ELR (cell line): ENCODE measurements at places on chromosomes 1 and 21.

DNA sequence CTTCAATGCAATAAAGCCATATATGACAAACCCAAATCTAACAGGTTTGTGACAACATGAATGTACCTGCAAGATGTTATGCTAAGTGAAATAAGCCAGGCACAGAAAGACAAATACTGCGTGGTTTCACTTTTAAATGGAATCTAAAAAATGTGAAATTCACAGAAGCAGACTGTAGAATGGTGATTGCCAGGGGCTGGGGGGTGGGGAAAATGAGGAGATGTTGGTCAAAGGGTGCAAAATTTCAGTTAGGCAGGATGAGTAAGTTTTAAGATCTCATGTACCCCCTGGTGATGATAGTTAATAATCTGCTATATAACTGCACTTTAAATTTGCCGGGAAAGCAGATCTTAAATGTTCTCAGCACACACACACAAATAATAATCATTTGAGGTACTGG, 160.5 kb downstream of the PTBP2 start:
- no peak for DNase-seq

GRCh38 chr1:14538335-14538734, 60.1 kb upstream of the KAZN start:
- DNase-seq: no peak

- peak; percentile 94 for DNase-seq
Measured at GRCh38 chr1:152745289-152745704, 12.5 kb upstream of the KPRP start.

GRCh38 chr1:228750915-228751314, 15.6 kb downstream of the RHOU start:
- no peak for DNase-seq

DNA sequence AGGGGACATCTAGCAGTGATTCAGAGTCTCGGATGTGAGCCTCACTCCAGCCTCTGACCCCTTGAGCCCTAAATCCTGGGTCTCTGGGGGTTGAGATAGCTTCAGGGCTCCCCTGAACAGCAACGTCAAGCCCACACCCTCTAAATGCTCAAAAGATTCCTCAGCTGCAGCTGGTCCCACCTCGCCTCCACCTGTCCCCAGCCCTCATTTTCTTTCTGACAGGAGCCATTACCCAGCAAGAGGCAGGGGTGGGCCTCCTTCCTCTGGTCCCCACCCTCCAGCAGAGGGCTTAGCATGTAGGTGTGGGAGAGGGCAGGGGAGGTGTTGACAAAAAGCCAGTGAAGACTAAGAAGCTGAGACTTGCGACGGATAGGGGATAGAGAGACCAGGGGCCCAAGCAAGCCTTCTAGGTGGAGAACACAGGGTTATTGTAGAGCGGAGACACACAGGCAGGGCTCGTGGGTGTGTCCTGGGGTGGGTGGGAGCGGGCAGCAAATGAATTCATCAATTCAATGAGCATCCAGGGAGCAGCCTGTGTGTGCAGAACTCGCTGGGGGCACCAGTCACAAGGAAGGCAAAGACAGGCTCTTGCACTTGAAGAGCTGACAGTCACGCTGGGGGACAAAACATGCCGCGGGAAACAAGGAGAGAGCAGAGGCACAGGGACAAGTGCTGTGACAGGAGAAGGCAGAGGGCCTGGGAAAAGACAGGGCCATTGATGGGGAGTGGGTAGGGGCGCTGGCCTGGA, 48.9 kb upstream of the GOLT1A start:
- DNase-seq: no peak

DNA sequence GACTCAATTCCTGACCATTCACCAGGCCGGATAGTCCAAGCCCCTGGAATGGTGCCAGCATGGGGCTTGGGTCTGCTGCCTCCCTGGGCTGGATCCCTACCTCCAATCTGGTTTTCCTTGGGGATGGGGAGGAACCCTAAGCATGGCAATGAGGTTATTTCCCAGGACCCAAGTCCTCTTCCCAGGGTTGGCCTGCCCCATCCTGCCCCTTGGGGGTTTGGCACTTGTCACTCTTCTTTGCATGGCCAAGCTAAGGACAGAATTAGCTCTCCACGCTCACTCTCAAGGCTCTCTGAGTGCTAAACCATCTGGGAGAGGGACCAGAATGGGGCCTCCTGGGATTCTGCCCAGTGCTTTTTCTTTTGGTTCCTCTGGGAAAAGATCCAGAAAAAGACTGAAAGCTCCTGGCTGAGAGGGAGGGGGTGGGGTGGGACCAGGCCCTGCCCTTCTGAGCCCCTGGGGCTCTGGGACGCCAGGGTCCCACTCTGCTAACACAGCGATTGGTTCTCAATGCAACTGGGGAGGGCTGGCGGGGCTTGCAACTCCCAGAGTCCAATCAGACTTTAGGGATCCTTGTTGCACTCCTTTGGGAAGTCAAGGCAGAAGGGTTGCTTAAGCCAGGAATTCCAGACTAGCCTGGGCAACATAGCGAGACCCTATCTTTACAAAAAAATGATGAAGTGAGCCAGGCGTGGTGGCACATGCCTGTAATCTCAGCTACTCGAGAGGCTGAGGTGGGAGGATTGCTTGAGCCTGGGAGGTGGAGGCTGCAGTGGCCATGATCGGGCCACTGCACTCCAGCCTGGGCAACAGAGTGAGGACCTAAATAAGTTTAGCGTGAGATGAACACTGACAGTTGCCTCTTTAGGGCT, 52.7 kb downstream of the DHRS3 start:
- no peak for DNase-seq

DNA sequence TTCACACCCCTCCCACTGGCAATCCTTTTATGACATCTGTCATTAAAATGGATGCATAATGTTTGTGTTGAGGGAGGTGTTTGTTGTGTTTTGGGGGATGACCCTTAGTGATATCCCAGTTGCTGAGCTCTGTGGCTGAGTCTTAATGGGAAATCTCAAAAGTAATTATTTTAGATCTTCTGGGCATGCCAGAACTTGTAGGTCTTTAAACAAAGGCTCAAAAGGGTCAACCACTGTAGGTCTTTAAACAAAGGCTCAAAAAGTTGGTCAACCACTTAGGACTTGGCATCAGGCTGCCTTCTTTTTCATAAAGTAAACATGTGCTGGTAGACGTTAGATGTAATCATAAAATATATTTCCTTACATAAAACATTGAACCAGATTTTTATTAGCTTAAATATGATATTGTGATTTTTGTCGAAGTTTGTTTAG, 78.0 kb downstream of the CDC14A start:
- no peak for DNase-seq

GRCh38 chr1:24483441-24483840, 19.2 kb upstream of the RCAN3 start:
- DNase-seq: no peak

- no peak for DNase-seq
Measured at GRCh38 chr1:172971241-172971640, 79.5 kb downstream of the TNFSF18 start.

GRCh38 chr1:94205639-94206038, 31.7 kb downstream of the ARHGAP29 start:
- DNase-seq: no peak

GRCh38 chr1:208272311-208272710, 28.1 kb upstream of the PLXNA2 start:
- no peak for DNase-seq

- DNase-seq: no peak
Measured at GRCh38 chr1:201448990-201449389, 20.0 kb downstream of the PHLDA3 start.

DNA sequence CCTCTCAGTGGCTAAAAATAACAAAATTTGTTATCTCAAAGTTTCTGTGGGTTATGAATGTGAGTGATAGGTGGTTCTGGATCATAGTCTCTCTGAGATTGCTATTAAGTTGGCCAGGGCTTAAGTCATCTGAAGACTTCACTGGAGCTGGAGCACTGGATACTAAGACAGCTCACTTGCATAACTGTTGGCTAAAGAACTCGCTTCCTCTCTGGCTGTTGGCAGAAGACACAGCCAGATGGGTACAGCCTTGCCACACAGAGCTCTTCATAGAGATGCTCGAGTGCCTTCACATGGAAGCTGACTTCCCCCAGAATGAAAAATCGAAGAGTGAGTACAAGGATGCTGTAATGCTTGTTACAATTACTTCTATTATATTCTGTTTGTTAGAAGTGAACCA, 333.8 kb downstream of the ZP4 start:
- no peak for DNase-seq

DNA sequence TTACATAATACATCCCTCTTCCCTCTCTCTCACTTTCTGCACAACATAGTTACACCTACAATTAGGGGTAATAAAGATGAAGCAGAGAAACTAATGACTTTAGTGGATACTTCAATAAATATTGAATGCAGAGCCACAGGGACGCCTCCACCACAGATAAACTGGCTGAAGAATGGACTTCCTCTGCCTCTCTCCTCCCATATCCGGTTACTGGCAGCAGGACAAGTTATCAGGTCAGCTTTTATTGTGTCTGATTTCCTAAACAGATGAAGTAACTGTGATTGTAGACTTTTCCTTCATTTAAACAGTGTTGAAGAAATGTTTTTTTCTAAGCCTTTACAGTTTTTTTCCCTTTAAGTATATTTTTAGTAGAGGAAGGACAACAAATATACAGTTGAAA, 281.6 kb downstream of the TPR start:
- DNase-seq: peak; percentile 16

GRCh38 chr1:181317261-181317930, 165.9 kb upstream of the CACNA1E start:
- DNase-seq: no peak

DNA sequence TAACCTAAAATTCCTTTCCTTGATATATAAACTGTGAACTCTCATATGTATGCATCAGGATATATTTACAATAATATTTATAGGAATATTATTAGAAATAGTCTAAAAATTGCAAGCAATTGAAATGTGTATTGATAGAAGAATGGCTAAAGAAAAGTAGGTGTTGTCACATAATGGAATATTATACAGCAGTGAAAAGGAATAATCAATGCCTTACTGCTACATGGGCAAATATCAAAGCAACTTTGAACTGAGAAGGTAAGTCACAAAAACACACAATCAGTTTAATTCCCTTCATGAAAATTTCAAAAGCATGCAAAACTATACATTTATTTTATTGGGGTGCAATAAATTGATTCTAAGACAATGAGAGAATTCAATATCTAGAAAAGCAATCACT, 35.7 kb upstream of the CDC14A start:
- DNase-seq: no peak

DNA sequence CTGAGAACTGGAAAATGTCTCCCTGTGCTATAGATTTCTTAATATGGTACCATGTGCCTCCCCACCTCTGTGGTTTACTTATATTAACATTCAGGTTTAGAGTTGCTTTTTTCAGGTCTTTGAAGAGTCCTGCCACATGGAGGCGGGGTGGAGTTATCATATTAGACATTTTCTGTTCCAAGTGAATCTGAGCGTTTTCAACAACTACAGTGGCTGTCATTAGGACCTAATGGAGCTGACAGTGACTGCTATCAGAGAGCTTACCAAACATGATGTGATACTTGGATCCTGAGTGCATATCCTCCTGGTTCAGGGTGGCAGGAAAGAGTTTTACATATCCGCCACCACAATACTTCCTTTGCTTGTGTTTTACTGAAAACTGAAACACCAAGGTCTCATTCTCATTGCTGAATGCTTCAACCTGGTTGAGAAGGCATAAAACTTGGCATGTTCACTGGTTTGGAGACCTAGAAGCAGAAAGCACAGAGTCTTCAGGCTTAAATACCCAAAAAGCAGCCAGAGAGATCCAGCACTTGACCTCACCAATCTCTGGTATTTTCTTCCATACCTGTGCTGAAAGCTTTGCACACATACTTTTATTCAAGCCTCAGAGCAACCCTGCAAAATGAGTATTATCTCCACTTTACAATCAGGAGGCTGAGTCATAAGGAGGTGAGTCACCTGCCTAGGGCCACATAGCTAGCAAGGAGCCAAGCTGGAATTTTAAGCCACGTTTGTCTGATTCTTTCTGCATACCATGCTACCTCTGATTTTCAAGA, 47.4 kb upstream of the OSBPL9 start:
- peak; percentile 97 for DNase-seq

DNA sequence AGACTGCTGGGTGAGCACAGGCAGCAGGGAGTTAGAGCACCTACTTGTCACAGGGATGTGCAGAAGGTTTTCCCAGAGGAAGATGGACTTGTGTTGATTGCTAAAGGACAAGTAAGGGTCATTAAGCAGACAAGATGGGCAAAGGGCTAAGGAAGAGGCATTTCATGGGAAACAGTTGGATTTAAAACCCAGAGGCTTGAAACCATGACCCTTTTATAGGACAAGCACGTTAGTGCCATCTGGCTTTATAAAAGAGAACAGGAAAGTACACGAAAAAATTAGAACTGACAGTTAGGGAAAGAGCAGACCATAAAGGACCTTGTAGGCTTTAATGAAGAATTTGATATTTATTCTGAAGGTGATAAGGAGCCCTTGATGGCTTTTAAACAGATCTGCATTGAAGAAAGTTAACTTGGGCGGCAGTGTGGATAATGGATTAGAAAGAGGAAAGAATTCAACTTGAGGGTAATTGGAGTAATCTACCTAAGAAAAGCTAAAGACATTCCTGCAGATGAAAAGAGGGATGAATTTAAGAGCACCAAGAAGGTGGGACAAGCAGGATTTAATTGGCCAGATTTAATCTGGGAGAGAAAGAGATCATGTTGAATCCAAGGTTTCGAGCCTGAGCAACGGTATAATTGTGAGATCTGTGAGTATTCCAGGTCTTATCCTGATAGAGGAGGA, 68.6 kb downstream of the ZC3H11B start:
- no peak for DNase-seq

DNA sequence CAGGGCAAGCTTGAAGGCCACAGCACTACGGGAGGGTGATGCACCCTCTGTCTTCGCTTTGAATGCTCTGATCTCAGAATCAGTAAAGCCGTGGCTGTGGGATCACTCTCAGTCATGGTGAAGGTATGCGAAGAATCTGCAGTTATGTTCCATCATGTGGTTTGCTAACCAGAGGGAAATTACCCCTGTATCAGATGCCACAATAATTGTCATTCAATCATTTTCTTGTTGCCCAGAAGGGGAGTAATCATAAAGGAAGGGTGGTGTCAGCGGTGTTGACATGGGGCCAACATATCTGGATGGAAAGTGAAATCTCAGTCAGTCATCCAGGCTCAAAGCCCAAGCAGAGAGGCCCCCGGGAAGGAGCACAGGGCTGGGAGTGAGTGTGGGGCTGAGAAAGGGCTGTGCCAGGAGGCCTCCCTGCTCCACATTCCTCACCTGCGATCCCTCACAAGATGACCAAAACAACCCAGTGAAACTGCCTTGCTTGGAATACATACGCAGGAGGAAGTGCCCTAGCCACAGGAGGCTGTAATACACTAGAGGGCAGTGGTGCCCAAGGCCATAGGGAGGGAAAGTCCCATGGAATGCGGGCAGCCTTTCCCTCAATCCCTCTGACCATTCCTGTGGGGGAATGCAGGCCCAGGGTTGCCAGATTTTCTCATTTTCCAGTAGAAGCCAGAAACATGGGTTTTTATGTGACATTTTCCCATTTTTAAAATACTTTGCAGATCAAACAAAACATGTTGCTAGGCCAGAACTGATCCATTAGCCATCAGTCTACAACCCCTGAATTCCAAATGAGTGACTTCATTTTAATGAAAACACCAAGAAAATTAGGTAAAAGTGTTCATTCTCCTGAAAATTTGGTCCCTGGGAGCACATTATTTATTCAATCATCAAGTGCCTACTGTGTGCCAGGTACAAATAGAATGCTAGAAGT, 95.7 kb upstream of the VANGL1 start:
- DNase-seq: peak; percentile 99

- no peak for DNase-seq
Measured at GRCh38 chr21:36023092-36023480, 37.2 kb downstream of the SETD4 start.

GRCh38 chr1:30900931-30901560, 7.5 kb downstream of the SDC3 start:
- DNase-seq: no peak
